Fibroblast of villous mesenchyme (primary cell): ENCODE measurements at places on chromosomes 16 and 17.

- no peak for DNase-seq
These were observed 679.3 kb upstream of the EEF2KMT start for GRCh38 chr16:5776876-5777275.

DNA sequence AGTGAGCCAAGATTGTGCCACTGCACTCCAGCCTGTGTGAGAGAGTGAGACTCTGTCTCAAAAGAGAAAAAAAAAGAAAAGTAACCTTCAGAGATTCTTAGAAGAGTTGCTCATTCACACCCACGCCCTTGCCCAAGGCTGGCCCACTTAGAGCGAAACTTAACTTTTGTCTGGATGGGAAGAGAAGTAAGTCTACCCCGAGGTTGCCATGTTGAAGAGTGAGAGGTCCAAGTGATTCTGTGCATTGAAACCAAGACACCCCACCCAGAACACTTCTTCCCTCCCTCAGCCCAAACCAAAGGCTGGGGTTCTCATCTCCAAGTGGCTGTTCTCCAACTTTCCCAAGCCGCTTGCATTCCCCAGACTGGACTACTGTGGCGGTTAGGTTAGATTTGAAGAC is 2.4 kb upstream of the CISD3 start:
- DNase-seq, result no peak

DNA sequence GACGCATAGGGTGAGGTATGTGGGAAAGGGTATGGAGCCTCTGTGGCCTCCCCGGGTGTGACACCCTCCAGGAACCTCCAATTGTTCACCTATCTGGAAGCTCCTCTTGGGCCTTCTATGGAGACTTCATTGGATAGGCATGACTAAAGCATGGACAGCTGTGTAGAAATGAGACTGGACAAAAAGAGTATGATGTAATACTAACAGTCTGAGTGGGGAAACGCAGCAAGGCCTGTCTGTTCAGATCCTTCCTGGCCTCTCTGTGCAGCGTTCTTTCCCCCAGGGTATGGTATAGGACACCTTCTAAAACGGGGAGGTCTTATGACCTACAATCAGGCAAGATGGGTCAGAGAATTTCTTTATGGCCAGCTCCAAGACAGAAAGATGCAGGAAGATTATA is 30.7 kb upstream of the CCNF start:
- DNase-seq, result no peak

DNA sequence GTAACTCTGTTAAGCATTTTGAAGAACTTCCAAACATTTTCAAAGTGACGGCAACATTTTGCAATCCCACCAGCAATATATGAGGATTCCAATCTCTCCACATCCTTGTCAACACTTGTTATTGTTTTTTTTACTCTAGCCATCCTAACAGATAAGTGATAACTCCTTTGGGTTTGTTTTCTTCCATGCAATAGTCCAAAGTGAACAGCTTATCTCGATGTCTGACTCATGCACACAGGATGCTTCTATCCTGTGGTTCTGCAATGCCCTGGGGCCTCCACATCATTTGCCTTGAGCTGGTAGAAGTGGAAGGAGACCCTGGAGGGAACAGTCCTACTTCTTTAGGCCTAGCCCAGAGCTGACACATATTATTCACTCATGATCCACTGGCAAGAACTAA is 13.0 kb downstream of the TLE7 start:
- DNase-seq, result peak; percentile 58

- no peak for DNase-seq
These were observed 3.3 kb upstream of the RIPOR1 start for GRCh38 chr16:67525176-67525860.

- DNase-seq, result no peak
These were observed 1.5 kb downstream of the IRX5 start for GRCh38 chr16:54932021-54932660.

- DNase-seq, result no peak
These were observed 218.0 kb upstream of the CNTNAP4 start for GRCh38 chr16:76059186-76059585.

DNA sequence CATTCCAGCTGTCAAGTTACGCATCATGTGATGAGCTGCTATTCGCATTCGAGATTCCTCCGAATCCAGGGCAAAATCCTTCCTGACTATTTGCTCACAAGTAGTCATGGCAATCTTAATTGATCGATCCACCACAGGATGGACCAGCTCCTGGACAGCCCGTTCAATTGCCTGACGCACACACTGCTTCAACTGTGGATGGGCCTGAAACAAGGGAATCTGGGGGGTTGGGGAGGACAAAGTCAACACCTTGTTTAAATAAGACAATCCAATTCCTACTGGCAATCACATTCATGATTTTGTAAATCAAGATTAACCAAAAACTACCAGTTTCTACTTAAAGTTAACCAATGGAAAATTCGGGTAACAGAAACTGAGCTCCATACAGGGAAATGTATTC is 28.4 kb downstream of the SETD6 start:
- DNase-seq, result no peak

GRCh38 chr17:71260366-71260940 is 860.4 kb upstream of the SOX9 start:
- DNase-seq, result peak; percentile 5

DNA sequence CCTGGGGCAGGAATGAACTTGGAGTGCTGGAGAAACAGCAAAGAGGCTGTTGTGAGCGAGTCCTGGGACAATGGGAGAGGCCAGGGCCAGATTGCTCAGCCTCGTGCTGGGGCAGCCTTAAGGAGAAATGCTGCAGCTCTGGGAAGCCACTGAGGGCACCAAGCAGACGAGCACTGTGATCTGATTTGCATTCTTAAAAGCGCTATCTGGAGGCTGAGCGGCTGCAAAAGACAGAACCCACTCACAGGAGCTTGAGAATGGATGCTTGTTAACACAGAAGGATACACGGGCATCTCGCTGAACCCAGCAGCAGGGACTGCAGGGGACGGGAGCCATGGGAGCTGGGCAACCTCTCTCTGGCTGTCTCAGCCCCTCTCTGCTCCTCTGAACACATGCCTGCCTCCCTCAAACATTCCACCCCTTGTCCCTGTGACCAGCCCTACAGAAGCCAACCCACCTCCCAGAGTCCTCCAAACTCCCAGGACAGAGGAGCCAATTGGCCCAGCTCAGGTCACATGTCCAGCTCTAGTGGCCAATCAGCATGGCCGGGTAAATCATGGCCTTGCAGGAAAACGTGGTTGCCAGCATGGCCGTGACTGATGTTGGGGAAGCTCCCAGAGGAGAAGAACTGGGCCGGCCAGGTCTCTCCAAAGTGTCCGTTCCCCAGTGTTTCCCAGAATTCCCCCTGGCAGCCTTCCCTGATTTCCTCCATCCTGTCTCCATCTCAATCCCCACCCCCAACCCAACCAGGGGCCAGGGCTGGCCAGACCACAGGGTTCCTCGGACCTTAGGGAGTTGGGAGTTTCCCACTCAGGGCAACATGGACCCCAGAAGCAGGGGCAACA is 60.3 kb downstream of the GSG1L start:
- no peak for DNase-seq

GRCh38 chr16:77171745-77172635 is 19.0 kb upstream of the MON1B start:
- DNase-seq, result peak; percentile 63

DNA sequence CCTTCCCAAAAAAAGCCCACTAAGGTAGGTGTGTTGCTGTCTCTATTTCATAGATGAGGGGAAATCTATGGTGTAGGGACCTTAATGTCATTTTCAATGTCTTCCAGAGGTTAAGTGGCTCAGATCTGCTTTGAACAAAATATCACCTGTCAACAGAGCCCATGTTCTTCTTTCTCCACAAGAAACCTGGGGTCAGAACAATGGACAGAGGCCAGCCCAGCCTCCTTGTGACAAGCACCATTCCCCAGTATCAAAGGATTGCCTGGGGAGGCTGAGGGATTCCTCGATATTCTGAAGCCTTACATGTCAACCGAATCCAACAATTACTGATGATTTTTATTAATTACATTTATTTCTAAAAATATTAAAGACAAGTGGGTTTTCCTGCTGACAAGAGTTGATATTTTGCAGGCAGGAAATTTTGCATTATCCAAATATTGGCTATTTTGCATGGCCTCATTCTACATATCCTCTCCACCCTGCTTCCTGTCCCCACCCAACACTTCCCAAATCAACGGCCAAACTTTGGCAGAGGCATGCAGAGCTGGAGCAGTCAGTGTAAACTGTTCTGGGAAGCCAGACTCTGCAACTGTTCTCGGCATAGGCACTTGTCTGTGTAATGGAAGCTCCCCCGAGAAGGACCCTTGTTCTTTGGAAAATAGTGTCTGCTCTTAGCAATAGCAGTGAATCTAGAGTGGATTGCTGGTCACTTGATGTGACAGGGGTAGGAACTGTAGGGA is 281.5 kb downstream of the HS3ST3A1 start:
- DNase-seq, result no peak

- DNase-seq, result peak; percentile 77
These were observed 27.2 kb downstream of the LLGL2 start for GRCh38 chr17:75552425-75553294.

- DNase-seq, result no peak
These were observed 8.9 kb upstream of the TMEM132E start for GRCh38 chr17:34570506-34570905.

- DNase-seq, result peak; percentile 42
These were observed 8.5 kb downstream of the TIMM22 start for GRCh38 chr17:1005361-1005946.

DNA sequence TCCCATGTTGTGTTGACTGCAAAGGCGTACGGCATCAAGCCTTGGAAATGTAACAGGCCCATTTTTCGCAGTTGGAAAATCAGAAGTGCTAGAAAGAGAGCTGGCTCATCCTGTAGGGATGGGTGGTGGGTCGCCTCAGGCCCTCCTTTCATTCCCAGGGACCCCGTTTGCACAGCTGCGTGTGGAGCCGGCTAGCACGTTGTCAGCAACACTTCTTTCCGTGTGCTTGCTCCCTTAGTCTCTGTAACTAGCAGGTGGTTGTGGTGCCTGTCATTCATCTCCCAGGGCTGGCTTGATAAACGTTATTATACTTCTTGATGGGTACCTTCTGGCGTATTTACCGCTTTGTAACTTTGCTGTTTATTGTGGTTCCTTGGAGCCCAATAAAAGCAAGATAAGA is 239.0 kb upstream of the CACNG5 start:
- DNase-seq, result no peak

- DNase-seq, result no peak
These were observed 10.6 kb upstream of the MFAP4 start for GRCh38 chr17:19397556-19398041.

DNA sequence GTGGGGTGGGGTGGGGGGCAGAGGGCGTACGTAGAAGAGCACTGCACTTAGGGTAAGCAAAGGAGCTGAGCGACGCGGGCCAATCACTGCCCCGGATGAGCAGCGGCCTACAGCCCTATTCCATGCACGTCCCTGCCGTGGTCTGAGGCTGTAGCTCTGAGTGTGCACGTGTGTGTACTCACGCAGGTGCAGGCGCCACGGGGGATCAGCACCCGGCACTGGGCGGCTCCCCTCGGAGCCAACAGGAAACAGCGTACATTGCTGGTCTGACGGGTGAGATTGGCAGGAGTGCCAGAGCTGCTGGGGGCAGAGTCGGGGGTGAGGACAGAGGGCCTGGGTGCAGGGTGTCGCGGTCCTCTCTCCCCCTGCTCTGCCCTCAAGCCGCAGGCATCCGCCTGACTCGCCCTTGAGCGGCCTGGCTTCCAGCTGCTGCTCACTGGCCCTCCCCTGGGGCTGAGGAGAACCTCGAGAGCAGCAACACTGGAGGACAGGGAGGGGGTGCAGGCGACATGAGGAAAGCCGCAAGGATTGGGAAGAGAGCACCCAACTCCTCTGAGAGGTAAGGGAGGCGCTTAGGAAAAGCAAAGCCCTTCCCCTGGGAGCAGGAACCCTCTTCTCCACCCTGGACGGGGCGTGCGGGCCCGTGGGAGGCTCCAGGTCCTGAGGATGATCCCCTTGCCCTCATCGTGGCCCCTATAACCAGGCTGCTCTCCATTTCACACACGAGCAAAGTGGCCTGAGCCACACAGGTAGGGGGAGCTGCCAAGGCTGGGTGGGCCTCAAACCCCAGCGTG is 57.8 kb downstream of the ENGASE start:
- no peak for DNase-seq

- DNase-seq, result no peak
These were observed 5.0 kb downstream of the NFATC3 start for GRCh38 chr16:68090130-68090529.

- no peak for DNase-seq
These were observed 17.3 kb downstream of the CDR2 start for GRCh38 chr16:22356930-22357634.

DNA sequence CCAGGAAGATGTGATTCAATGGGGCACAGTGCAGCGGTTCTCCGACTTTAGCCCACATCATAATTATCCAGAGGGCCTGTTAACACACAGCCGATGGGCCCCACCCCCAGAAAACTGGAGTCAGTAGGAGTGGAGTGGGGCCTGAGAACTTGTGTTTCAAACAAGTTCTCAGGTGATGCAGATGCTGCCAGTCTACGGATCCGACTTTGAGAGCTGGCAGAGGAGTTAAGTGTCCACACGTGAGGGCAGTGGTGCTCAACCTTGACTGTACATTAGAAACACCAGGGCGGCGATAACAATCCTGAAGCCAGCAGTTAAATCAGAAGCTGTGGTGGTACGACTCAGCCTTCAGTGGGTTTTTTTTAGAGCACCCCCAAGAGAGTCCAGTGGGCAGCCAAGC is 75.0 kb downstream of the GPRC5B start:
- no peak for DNase-seq

- DNase-seq, result peak; percentile 26
These were observed 744 bp upstream of the LRRC37A3 start for GRCh38 chr17:64920026-64920418.

- no peak for DNase-seq
These were observed 9.5 kb upstream of the RHBDL3 start for GRCh38 chr17:32256012-32256700.

DNA sequence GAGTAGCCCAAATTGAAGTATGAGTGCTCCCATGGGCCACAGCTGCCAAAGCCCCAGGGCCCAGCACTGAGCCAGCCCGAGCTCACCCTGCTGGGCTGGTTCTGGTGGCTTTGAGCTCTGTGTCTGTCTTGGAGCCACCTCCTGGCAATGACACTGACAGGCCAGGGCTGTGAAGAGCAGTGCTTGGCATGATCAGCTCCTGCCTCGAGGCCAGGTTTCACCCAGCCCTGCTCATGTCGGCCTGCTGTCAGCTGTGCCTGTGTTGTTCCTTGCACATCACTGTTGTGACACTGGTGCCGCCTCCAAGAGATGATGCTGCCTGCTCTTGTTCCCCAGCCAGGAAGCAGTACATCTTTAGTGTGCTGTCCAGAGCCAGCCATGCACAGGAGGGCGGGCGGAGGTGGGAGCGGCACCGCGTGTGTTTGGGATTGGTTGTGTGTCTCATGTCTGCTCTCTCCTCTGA is 26.0 kb downstream of the PLD6 start:
- no peak for DNase-seq

DNA sequence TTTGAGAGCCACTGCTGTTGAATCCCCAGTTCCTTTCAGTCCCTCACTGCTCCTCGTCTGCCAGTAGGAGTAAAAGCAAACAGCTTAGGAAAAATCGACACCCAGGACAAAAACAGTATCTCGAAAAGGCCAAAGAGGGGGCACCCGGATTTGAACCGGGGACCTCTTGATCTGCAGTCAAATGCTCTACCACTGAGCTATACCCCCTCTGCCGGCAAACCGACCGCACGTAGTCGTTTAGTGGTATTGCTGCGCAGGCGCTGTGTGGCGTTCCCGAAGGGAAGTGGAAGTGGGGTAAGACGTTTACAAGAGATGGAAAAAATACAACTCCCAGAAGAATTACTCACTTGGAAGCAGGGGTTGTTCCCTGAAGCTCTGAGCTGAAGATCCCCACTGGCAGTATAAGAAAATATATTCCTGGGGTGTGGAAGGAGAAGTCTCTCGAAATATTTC is 2.2 kb upstream of the PLXDC1 start:
- peak; percentile 91 for DNase-seq
